ENCODE measurements at places on chromosomes 2 and 18.

DNA sequence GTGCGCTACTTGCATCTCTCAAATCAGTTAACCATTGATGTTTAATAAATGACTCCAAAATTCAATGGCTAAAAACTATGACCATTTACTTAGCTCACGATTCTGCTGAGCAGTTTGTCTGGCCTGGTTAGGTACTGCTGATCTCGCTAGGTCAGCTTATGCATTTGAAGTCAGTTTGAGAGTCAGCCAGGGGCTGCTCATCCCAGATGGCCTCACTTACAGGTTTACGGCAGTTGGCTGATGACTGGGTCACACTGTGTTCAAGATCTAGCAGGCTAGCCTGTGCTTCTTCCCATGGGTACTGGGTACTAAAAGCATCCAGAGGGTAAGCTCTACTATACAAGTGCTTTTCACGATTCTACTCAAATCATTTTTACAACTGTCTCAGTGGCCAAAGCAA, 122.1 kb downstream of the DLGAP1 start:
- no peak for DNase-seq

- DNase-seq, result no peak
Measured at GRCh38 chr2:21220930-21221329, 97.2 kb downstream of the TDRD15 start.

DNA sequence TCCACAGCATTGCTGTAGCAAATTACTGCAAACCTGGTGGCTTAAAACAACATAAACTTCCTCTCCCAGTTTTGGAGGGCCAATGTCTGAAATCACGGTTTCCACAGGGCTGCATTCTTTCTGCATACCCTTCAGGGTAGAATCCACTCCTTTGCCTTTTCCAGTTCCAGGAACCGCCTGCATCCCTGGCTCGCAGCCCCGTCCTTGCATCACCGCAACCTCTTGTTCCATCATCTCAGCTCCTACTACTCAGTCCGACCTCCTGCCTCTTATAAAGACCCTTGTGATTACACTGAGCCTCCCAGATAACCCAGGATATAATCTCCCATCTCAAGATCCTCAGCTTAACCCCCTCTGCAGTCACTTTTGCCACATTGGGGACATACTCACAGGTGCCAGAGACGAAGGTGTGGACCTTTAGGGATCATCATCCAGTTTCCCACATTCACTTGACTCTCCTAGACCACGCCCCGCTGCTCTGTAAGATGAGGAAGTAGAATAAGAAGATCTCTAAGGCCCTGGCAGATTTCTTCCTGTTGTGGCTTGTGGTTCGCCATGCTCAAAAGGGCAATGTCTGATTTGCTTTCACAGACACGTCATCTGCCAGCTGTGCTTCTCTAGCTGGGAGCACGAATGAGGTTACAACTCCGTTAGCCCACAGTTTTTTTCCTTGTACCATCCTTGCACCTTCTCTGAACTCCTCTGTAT, 103.6 kb upstream of the AGAP1 start:
- DNase-seq, result peak; percentile 37

GRCh38 chr2:239026711-239027361, 179.0 kb downstream of the TWIST2 start:
- DNase-seq, result no peak

DNA sequence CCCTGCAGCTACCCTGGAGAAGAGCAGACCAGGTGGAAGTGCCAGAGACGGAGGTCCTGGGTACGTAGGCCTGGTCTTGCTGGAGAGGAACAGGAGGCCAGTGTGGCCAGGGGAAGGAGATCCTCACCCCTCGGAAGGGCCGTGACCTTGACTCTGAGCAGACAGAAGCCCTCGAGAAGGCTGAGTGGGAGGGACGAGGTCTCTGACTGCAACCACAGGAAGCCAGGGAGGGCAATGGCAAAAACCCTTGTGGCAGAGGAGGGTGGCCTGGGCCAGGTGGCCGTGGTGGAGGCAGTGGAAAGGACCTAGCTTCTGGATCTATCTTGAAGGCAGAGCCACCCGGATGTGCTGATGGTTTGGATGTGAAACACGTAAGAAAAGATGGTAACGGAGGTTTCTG, 28.1 kb downstream of the THAP4 start:
- no peak for DNase-seq

Measured in CD4-positive, alpha-beta T cell treated with Interleukin-6 for 4 hours (primary cell).